Colonic mucosa (tissue), 4 donors: ENCODE measurements at places on chromosomes 2 and 18. TPM values are rescaled to one million over a fixed set of nuclear protein-coding genes. Genes with fewer than 3 reads are reported as not detected.

DNA sequence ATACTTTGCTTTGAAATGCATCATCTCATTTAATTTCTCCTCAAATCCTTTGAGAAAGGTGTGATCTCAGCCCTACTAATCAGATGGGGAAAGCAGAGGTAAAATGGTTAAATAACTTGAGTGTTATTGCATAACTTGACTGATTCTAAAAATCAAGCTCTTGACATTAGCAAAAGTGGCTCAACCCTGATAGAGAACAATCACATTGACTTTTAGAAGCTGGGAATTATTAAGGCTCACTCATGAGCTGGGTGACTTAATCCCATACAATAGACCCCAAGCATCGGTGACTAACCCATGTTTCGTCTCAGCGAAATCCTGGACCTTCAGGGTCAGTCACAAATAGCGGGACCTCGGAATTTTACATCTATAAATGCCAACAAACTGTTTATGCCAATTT, 378.9 kb downstream of the NBAS start:
- no peak for DNase-seq
- H3K27me3 ChIP-seq, result no peaks in the 10 kb centered on the region
- H3K27ac ChIP-seq, result no peak overlapping the region
- H3K4me1 ChIP-seq, result no peaks in the 10 kb centered on the region
- no peaks in the 10 kb centered on the region for H3K36me3 ChIP-seq

LBX2 gene
- 0.50 TPM for total RNA-seq

UGT1A10 gene
- 45.2 TPM for total RNA-seq

DAW1 gene
- not detected for total RNA-seq

DNA sequence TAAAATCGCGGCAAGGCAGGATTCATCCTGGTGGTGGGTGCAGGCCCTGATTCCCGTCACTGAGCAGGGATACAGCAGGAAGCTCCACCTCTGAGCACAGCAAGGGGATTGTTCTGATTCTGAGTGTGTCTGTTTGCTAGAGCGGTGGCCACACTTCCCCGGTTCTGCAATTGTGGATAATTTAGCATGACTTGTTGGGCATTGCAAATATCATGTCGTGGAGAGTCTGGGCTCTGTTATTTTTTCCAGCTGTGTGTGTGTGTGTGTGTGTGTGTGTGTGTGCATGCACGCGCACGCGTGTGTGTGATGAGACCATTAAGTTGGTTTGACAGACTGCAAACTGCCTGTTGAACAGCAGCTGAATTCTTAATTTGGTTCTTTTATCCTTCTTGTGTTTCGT, 4.1 kb upstream of the TMEM18 start:
- no peaks in the 10 kb centered on the region for H3K36me3 ChIP-seq
- no peak overlapping the region for H3K4me3 ChIP-seq
- no peak for DNase-seq
- H3K4me1 ChIP-seq, result no peaks in the 10 kb centered on the region

C2orf68 gene
- 36.8 TPM for total RNA-seq

GRCh38 chr2:109508556-109508955, 105.2 kb downstream of the SEPTIN10 start:
- DNase-seq, result no peak
- H3K27ac ChIP-seq, result no peak overlapping the region
- H3K36me3 ChIP-seq, result no peaks in the 10 kb centered on the region
- no peak overlapping the region for H3K4me3 ChIP-seq
- H3K4me1 ChIP-seq, result no peaks in the 10 kb centered on the region

- H3K4me3 ChIP-seq, result no peak overlapping the region
- no peaks in the 10 kb centered on the region for H3K27me3 ChIP-seq
- peak; percentile 40 for DNase-seq
- H3K36me3 ChIP-seq, result no peaks in the 10 kb centered on the region
These were observed 28.8 kb upstream of the WDR75 start for GRCh38 chr2:189412330-189412953.

DNA sequence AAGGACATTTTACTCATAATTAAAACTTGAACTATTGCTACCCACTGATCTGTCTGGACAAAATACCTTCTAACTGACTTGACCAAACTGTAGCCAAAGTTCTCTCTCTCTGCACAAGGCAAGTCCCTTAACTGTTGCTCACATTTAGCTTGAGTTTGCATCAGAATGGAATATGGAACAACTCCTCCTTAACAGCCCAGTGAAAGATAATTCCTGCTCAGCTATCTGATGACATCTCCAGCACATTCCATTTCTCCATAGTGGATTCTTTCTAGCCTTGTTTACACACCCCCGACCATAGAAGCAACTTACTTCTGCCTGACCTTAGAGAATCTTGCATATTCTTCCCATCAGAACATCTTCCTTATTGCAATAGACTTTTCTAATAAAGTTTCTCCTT, 317.2 kb upstream of the CDH2 start:
- H3K27me3 ChIP-seq, result no peaks in the 10 kb centered on the region
- DNase-seq, result no peak
- H3K4me3 ChIP-seq, result no peak overlapping the region
- no peaks in the 10 kb centered on the region for H3K4me1 ChIP-seq
- H3K36me3 ChIP-seq, result no peaks in the 10 kb centered on the region

SYT4 gene
- 0.47 TPM for total RNA-seq

DNA sequence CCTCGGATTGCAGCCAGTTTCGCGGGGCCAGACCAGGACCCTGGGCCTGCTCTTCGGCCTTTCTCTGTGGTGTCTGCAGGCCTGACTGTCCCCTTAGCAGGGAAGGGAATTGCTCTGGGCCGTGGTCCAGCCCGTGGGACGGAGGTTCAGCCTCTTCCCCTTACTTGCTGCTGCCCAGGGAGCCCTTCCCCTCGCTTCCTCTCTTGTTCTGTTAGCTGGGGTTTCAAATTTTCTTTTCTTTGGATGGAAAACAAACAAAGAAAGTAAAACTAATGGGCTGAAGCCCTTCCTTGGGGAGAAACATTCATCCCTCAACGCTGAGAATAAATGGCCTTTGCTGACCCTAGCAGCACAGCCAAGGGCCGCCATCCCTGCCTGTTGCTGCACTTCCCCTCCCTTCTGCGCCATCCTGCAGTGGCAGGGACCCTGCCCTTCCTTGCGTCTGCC, 52.4 kb downstream of the ASAP2 start:
- H3K36me3 ChIP-seq, result no peaks in the 10 kb centered on the region
- DNase-seq, result no peak
- peaks cover 11% of the 10 kb centered on the region for H3K4me1 ChIP-seq
- H3K4me3 ChIP-seq, result no peak overlapping the region

DSG1 gene
- total RNA-seq, result not detected

KCNS3 gene
- 10.7 TPM for total RNA-seq

DNA sequence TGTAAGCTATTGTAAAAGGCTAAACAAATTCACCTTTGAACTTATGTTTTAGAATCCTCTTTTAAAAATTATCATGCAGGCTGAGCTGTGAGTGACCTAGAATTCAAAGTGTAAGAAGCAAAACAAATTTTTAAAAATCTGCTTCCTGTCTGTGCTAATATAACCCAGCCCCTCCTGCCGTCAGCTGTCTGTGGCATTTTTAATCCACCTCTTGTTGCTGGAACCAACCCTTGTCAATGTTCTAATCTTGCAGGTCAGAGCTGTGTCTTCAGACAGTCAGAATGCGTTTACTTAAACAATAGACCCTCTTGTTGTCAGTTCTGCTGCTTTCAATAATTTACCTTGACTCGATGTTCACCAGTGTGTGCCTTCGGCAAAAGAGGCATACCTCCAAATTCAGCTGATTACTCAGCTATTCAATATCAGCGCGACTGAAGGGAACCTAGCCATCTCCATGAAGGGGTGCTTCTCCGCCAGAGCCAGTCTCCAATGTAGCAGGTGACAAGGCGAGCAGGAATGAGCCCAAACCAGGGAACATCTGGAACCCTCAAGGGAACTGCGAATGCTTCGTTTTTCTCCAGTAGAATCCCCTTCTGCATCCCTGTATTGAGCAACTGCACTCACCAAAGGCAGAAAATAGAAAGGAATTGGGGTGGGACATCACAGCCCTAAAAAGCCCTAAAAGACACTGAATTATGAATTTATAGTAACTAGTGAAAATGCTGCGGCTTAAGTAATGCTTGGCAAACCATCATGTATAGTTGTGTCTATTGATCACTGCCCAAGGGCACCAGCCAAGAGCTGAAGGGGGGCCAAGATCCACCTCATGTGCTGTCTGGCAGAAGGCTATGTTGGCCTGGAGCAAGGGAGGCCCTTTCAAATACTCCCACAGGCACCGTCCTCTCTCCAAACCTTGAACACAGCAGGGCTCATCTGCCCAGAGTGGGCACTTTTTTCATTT, 62.5 kb downstream of the LYPD6B start:
- no peaks in the 10 kb centered on the region for H3K4me1 ChIP-seq
- H3K27ac ChIP-seq, result no peak overlapping the region
- no peak overlapping the region for H3K4me3 ChIP-seq
- H3K27me3 ChIP-seq, result no peaks in the 10 kb centered on the region
- H3K36me3 ChIP-seq, result no peaks in the 10 kb centered on the region

GRCh38 chr2:222944552-222944951, 83.7 kb downstream of the ACSL3 start:
- no peak overlapping the region for H3K4me3 ChIP-seq
- DNase-seq, result no peak
- H3K4me1 ChIP-seq, result no peaks in the 10 kb centered on the region
- H3K27ac ChIP-seq, result no peak overlapping the region
- no peaks in the 10 kb centered on the region for H3K36me3 ChIP-seq
- no peaks in the 10 kb centered on the region for H3K27me3 ChIP-seq

IL18RAP gene
- 0.69 TPM for total RNA-seq

HOXD4 gene
- total RNA-seq, result 1.6 TPM

DNA sequence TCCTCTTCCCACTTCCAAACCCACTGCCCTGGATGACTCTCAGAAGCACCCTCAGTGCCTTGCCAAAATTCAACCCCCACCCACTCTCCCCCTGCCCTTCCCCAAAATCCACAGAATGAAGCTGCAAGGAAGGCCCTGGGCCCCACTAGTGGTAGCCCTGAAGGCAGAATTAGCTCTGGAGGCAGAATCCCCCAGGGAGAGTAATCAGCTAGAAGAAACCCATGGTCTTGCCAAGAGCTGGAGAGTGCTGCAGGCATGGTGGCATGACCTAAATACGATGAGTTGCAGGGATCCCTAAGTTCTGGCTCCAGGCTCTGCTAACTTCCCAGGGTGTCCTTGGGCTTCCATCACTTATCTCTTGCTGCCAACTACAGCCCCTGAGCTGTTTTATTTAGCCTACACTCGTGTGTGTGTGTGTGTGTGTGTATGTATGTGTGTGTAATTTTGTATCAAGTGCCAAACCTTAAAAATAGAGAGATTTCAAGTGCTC, 7.9 kb downstream of the GAD1 start:
- no peak overlapping the region for H3K4me3 ChIP-seq
- no peaks in the 10 kb centered on the region for H3K4me1 ChIP-seq
- no peaks in the 10 kb centered on the region for H3K36me3 ChIP-seq
- no peak overlapping the region for H3K27ac ChIP-seq
- DNase-seq, result no peak
- peaks cover 48% of the 10 kb centered on the region for H3K27me3 ChIP-seq

RAX gene
- total RNA-seq, result not detected

CKAP2L gene
- total RNA-seq, result 6.4 TPM
